NCI-H2107 (cell line): ENCODE measurements at places on chromosomes 12 and 14.

GRCh38 chr14:93042968-93043940 lies 72.5 kb downstream of the ITPK1 start:
- no peak for DNase-seq

DNA sequence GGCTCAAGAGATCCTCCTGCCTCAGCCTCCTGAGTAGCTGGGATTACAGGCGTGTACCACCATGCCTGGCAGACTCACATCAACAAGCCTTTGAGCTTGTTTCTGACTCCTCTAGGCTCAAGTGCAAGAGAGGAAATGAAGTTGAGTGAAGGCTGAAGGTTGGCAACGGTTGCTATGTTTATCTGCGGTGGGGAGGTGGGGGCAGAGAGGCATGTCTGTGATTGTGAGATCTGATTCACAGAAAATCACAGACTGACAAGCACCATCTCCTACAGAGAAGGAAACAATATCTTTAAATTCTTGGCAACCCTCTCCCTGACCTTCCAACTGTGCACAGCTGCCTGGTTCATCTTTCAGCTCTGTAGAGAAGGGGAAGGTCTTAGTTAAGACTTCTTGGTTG lies 22.1 kb upstream of the NINJ2 start:
- peak; percentile 23 for DNase-seq

- DNase-seq: no peak
These were observed 19.4 kb downstream of the SERPINA1 start for GRCh38 chr14:94368956-94369355.

DNA sequence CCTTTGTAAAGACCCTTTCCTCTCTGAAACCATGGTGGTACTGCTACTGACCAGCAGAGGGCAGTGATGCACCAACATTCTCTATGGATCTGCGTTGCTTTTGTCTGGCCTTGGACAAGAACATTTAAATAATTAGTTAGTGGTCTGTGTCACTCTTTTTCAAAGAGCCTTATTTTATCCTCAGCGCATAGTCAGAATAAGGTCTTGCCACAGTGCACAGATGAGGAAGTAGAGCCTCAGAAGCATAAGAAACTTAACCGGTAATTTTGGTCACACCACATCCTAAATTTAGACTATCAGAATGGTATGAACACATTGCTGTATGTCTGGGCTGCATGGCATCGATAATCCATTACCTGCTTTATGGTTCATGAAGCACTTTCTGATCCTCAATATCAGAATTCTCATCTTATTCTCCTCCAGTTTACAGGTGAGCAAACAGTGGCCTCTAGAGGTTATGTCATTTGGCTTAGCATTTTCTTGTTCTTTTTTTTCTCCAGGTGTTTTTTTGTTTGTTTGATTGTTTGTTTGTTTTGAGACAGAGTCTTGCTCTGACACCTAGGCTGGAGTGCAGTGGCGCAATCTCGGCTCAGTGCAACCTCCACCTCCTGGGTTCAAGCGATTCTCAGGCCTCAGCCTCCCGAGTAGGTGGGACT lies 23.7 kb upstream of the IFT81 start:
- DNase-seq: no peak

- DNase-seq: no peak
These were observed 399 bp upstream of the WASHC4 start for GRCh38 chr12:105107171-105107493.
